NCI-H1436 (cell line): ENCODE measurements at places on chromosomes 11 and 22.
A peak's percentile ranks its signal among the peaks of the same experiment; 100 is the strongest.

DNA sequence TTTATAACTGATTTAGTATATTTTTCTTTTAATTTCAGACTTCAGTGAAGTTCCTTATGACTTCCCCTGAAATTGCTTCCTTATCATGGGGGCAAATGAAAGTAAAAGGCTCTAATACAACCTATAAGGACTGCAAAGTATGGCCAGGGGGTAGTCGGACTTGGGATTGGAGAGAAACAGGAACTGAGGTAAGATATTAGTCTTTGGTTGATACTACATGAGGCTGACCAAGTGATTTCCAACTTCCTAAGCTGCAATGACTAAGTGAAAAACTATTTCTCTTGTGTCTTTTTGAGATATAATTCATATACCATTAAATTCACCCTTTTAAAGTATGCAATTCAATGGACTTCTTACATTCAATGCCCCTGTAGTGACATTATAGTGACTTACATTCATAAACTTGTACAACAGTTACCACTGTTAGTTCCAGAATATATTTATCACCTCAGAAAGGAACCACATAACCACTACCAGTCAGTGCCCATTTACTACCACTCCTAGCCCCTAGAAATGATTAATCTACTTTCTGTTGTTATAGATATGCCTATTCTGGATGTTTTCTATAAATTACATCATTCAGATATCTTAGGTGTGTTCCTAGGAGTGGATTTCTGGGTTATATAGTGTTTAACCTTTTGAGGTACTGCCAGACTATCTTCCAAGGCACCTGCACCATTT, 21.6 kb downstream of the AAMDC start:
- no peak for DNase-seq

- DNase-seq = no peak
Observed at GRCh38 chr22:29231971-29232959, 26.6 kb downstream of the EMID1 start.

GRCh38 chr11:47688111-47688510, 27.1 kb downstream of the AGBL2 start:
- no peak for DNase-seq

DNA sequence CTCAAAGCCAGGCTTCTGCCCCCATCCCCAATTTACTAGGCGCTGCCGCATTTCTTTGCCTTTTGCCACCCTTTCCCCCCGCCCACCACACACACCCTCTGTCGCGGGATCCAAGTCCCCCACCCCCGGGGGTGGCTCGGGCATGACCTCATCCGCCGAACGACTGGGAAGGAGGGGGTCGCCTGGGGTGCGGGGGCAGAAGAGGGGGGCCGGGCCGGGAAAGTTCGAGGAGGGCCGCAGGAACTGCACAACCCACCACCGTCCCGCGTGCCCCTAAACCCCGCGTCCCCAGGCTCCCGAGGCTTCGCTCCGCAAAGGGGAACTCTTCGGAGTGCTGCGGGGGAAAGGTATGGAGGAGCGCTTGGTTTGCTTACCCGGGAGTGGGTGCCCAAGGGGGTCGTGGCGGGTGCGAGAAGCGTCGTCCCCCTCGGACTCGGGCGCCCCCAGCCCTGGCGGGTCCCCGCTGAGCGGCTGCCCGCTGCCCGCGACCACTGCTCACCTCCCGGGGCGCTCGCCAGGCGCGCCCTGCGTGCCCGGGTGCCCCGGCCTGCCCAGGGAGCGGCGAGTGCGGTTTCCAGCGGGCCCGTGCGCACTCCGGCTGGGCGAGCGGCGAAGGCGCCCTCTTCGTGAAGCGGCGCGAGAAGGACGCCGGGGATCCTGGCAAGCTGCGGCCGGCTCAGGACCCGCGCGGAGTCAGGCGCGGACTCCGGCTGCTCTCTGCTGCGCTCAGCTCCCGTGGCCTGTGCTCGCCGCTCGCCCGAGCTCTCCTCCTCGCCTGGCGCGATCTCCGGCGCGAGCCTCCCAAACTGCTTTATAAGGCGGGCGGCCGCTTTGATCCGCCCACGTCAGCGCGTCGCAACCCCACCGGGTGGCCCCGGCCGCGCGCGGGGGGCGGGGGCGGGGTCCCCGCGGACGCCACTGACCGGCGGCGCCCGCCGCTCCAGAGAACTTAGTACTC, 4.0 kb upstream of the WNT11 start:
- peak; percentile 3 for DNase-seq

- no peak for DNase-seq
Observed at GRCh38 chr22:33070600-33070999, 12.4 kb upstream of the SYN3 start.

- DNase-seq = no peak
Observed at GRCh38 chr22:48241658-48242057, 1479.2 kb downstream of the TBC1D22A start.

GRCh38 chr11:64960719-64961118, 11.2 kb downstream of the MAJIN start:
- no peak for DNase-seq

DNA sequence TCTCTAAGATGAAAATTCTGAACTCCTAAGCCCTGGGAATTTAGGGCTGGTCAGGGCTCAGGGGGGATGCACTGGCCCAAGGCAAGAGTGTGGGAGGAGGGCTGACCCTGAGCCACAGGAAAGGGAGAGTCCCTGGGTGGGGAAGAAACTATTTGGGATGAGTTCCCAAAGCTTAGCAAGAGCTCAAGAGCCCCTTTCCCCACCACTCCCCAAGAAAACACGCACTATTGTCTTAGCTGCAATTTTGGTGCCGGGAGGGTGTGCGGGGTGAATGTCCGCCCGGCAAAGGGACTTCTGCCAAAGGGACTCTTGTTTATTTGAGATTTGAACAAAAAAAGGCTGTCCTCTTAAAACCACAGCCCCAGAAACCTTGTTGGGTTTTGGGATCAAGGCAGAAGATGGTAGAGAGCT, 37.0 kb downstream of the KIAA1671 start:
- DNase-seq = no peak

DNA sequence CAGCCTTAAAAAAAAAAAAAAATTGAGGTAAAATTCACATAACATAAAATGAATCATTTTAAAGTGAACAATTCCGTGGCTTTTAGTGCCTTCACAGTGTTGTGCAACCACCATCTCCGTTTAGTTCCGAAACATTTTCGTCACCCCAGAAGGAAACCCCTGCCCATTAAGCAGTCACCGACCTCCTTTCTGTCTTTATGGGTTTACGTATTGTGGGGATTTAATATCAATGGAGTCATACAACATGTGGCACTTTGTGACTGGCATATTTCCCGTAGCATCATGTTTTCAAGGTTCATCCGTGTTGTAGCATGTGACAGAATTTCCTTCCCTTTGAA, 65.5 kb downstream of the BCR start:
- DNase-seq = no peak

- DNase-seq = no peak
Observed at GRCh38 chr11:102683277-102683676, 22.3 kb downstream of the MMP27 start.

GRCh38 chr11:33655842-33656600, 44.6 kb downstream of the C11orf91 start:
- no peak for DNase-seq

DNA sequence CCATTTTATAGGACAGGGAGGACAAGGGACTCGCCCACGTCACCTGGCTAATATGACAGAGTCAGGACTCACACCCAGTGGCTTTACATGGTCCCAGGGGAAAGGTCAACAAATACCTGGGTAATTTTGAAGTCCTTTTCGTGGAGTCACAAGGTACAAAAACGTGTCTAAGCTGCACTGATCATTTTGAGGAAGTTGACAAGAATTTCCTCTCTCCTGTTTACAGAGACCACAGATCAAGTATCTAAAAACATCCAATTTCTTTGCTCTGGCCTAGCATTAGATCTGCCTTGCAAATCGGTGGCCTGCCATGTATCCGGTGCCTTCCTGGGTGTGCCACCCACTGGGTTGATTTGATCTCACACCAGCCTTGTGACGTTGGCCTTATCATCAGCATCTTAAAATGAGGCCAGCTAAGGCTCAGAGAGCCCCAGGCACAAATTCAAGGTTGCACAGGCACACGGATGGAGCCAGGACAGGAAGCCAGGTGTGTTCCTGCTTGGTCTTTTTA, 17.6 kb downstream of the GDPD5 start:
- no peak for DNase-seq

- no peak for DNase-seq
Observed at GRCh38 chr11:78170874-78171549, 17.4 kb downstream of the KCTD21 start.

GRCh38 chr11:57363131-57364080, 17.5 kb downstream of the PRG3 start:
- no peak for DNase-seq

GRCh38 chr11:110486156-110486555, 56.4 kb downstream of the FDX1 start:
- no peak for DNase-seq

GRCh38 chr11:44823006-44823405, 96.2 kb downstream of the TSPAN18 start:
- no peak for DNase-seq

DNA sequence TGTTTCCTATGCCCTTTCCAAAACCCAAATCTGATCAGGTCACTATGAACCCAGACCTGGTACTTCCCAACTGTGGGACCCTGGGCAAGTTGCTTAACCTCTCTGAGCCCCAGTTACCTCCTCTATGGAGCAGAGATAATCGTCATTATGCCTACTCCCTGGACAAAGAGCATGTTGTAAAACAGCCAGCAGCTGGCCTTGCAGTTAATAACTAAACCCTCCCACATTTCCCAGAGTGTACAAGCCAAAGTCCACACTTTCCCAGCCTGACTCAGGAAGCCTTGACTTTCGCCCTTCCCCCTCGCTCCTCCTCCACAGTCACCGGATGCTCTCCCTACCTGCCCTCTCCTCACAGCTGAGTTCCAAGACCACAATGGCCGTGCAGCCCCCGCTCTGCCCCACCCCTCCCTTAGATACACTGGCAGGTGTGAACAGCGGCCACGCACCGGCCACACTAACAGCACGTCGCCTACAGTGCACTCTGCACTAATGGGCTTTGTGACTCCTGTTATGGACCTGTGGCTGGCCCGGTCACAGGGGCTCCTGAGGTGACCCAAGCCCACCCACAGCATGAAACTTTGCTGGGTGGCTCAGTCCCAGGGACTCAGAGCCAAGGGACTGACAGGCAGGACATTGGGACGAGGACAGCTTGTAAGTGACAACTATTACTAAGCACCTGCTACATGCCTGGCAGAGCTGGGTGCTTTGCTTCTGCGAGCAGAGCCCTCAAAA, 15.6 kb upstream of the MFNG start:
- no peak for DNase-seq

DNA sequence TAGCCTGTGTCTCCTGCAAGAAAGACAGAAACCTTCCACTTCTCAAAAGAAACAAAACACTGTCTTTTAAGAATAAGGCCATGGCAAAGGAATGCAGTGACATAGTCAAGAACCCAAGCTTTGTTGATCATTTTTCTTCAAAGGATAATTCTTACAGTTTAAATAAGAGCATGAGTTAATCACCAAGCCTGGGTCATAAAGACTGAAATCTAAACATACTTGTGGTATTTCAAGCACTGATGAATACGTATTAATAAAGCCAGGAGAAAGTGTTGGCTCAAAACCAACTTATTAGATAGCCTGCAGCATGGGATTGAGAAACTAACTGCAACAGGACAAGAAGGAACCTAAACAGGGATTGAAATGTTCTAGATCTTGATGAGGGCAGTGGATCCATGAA, 143.3 kb upstream of the MTNR1B start:
- DNase-seq = no peak

- no peak for DNase-seq
Observed at GRCh38 chr22:36901411-36902142, 11.9 kb upstream of the CSF2RB start.

- no peak for DNase-seq
Observed at GRCh38 chr11:804599-804964, 449 bp downstream of the PIDD1 start.

DNA sequence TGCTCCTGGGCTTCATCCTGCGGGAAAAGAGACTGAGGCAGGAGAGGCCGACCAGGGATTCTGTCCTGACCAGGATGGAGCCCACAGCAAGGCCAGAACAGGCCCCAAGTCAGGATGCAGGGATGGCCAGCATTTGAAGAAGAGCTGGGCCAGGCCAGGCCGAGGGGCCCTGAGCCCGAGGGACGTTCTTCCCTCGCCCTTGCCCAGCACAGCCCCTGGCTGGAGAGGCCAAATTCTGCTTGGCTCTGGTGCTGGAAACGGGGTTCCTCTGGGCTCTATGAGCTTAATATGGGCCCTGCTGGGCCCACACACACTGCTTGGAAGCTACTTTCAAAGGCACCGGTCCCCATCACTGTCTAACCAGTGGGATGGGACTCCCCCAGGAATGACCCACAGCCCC, 7.6 kb downstream of the APOBEC3G start:
- DNase-seq = no peak

GRCh38 chr22:26756675-26757293, 99.4 kb downstream of the MIAT start:
- no peak for DNase-seq

DNA sequence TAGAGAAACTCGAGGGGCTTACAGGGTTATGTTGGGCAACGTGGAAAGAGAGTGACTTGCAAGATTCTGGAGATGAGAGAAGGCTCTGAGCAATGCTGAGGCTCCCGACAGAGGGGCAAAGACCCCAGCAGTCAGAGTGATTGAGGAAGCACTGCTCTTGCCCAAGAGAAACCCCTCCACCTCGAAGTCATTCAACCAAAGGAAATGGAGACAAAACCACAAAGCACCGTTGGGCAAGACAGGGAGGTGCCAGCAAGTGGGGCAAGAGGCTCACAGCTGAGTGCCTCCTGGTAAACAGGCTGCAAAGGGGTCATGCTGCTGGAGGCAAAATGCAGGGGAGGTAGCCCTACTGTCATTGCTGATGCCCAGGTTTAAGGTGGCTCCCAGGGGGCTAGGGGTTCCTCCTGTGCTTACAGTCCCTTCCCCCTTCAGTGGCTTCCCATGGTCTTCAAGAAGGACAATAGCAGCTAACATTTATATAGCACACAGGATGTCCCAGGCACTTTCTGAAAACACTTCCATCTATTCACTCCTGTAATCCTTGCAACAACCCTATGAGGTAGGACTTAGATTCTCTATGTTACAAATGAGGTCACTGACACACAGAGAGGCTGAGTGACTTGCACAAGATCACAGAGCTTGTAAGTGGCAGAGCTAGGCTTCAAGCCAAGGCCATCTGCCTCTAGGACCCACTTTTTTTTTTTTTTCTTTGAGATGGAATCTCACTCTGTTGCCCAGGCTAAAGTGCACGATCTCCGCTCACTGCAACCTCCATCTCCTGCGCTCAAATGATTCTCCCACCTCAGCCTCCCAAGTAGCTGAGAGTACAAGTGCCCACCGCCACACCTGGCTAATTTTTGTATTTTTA, 18.1 kb upstream of the MYH9 start:
- DNase-seq = no peak

DNA sequence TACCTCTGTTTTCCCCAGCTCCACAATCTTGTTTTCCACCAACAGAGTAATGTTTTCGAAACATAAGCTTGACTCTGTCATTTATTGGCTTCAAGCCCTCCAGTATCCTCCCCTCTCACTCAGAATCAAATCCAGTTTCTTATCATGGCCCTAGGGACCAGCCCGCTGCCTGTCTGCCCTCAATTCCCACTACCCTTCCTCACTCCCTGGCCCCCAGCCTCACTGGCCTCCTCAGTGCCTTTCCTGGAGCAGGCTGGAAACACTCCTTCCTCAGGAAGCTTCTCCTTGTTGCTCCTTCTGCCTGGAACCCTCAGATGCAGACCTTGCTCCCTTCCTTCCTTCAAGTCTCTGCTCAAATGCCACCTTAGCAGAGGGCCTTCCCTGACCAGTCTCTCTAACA, 3.9 kb downstream of the POLD4 start:
- no peak for DNase-seq

GRCh38 chr11:116791813-116792143, at the start of gene APOA5:
TSS of gene APOA5 (minus strand) at chr11:116791879. CDS start at chr11:116791860, 19 bp downstream.
- DNase-seq = no peak

- no peak for DNase-seq
Observed at GRCh38 chr22:43847376-43848289, 14.7 kb downstream of the SULT4A1 start.
